ENCODE measurements at places on chromosomes 13 and 19.
A peak's percentile ranks its signal among the peaks of the same experiment; 100 is the strongest.

GRCh38 chr19:45179072-45179891, 698 bp downstream of the BLOC1S3 start:
- DNase-seq, result peak; percentile 30

GRCh38 chr13:67574320-67575233, 344.4 kb upstream of the PCDH9 start:
- no peak for DNase-seq

DNA sequence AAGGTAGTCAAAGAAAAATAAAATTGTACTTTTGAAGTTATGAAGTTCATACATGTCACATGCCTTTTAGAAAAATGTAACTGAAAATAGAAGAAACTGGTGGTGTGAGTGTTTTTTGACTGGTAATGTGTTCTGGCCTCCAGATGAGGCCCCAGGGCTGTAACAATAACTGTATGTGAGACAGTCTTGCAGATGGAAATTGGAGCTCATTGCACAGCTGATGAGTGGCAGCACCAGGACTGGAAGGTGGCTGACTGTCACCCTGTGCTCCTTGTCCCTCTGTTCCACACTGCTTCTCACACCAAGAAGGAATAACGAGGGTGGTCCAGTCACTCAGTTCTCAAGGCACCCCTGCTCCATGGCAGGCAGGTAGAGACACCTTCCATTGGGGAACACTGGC, 215.6 kb downstream of the SLC7A1 start:
- no peak for DNase-seq

DNA sequence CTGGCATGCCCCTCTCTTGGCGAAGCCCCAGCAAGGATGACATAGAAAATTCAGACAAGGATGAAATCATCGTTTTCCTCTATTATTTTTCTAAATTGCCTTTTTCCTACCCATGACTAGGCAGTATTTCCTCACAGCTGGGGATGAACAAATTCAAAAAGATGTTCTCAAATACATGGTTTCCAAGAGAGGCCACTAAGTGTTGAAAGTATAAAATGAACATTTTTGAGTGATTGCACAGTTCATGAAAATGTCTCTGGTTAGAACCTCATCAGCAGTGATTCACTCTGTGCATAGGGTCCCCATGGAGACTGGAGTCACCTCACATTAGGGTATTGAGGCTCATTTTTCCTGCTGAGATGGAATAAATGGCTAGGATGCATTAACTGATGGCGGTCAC, 373.7 kb downstream of the DNAJC15 start:
- DNase-seq, result no peak

GRCh38 chr13:60410299-60410698, 13.3 kb downstream of the TDRD3 start:
- DNase-seq, result no peak

DNA sequence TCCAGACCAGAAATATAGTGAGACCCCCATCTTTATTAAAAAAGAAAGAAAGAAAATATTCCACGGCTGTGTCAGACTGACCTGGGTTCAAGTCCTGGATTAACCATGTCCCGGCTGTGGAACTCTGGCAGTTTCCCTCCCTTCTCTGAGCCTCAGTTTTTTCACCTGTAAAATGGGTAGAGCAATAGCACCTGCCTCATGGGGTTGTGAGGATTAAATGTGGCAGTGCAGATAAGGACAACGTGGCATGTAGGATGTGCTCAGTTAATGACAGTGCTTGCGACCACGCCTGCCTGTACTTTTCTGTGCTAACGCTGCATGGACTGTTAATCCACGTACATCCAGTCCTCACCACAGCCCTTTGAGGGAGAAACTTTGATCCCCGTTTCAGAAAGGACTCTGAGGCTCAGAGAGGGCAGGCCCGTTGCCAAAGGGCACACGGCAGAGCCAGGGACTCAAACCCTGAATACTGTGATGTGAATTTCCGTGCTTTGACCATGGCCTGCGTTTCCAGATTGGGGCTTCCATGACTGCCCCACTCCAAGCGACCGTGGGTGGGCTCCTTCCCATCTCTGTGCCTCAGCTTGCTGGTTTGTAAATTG, 16.1 kb downstream of the SBK2 start:
- DNase-seq, result no peak

GRCh38 chr13:40442826-40443225, 223.6 kb downstream of the FOXO1 start:
- DNase-seq, result no peak

GRCh38 chr13:109208522-109208921, 577.9 kb downstream of the IRS2 start:
- DNase-seq, result no peak
